ENCODE measurements at places on chromosomes 4 and X. TPM values are rescaled to one million over a fixed set of nuclear protein-coding genes. Genes with fewer than 3 reads are reported as not detected.

The TMEM271 gene
- total RNA-seq: not detected

The DEFB131A gene
- not detected for total RNA-seq

The FRMPD4 gene
- total RNA-seq: under 0.01 TPM

The DGAT2L6 gene
- total RNA-seq: not detected

The POU3F4 gene
- total RNA-seq: not detected

The NXF2B gene
- total RNA-seq: not detected

The SPANXN4 gene
- not detected for total RNA-seq

The SATL1 gene
- not detected for total RNA-seq

The ZNF141 gene
- 11.6 TPM for total RNA-seq

The NAT8L gene
- total RNA-seq: not detected

The SPACA5 gene
- not detected for total RNA-seq

The IL3RA gene
- total RNA-seq: 9.0 TPM

The GPRIN3 gene
- total RNA-seq: 0.69 TPM

The FDCSP gene
- not detected for total RNA-seq

The APOO gene
- total RNA-seq: 4.1 TPM

The KIAA1210 gene
- not detected for total RNA-seq

The CTAG2 gene
- total RNA-seq: not detected
